ENCODE measurements at places on chromosomes 16 and 17.

- no peak for DNase-seq
Measured at GRCh38 chr17:72075995-72076677, 44.7 kb upstream of the SOX9 start.

GRCh38 chr16:80525420-80525819 lies 15.4 kb upstream of the DYNLRB2 start:
- no peak for DNase-seq

DNA sequence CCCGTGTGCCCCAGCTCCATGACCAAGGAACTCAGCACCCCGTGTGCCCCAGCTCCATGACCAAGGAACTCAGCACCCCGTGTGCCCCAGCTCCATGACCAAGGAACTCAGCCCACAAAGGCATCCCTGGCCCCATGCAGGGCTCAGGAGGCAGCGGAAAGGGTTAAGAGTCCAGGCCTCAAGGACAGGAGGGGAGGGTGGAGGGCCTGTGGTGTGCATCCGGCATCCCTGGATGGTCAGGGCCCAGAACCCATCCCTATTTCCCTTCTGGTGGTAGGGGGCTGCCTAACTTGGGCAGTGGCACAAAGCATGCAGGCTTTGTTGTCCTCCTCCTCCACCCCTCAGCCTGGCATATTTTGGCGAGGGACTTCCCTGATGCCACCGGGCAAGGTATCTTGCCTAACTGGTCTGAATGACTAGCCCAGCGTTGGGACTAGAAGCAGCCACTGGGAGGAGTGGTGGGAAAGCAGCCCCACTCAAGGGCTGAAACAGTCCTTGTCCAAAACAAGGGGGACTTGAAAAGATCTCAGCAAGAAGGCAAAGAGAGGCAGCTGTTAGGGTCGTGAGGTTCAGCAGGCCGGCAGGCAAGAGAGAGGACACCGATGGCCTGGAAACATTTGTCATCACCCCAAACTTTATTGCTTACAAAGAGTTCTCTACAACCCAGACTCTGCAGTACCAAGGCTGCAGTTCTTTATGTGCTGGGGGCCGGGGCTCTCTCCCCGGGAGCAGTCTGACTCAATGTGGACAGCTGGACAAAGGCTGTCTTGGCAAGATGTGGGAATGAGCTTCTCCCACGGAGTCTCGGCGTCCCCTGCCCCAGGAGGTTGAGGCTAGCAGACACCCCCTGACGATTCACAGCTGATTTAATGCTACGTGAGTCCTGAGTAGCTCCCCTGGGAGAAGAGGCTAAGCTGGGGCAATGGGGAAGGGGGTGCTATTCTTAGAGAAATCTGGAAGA lies 902 bp upstream of the SPATA32 start:
- no peak for DNase-seq

DNA sequence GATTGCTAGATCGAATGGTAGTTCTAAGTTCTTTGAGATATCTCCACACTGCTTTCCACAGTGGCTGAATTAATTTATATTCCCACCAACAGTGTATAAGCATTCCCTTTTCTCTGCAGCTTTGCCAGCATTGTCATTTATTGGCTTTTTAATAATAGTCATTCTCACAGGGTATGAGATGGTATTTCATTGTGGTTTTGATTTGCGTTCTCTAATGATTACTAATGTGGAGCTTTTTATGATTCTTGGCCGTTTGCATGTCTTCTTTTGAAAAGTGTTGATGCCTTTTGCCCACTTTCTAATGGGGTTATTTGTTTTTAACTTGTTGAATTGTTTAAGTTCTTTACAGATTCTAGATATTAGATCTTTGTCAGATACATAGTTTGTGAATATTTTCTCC lies 36.5 kb upstream of the BCAS3 start:
- no peak for DNase-seq

- no peak for DNase-seq
Measured at GRCh38 chr16:23301251-23302044, 654 bp upstream of the SCNN1B start.

DNA sequence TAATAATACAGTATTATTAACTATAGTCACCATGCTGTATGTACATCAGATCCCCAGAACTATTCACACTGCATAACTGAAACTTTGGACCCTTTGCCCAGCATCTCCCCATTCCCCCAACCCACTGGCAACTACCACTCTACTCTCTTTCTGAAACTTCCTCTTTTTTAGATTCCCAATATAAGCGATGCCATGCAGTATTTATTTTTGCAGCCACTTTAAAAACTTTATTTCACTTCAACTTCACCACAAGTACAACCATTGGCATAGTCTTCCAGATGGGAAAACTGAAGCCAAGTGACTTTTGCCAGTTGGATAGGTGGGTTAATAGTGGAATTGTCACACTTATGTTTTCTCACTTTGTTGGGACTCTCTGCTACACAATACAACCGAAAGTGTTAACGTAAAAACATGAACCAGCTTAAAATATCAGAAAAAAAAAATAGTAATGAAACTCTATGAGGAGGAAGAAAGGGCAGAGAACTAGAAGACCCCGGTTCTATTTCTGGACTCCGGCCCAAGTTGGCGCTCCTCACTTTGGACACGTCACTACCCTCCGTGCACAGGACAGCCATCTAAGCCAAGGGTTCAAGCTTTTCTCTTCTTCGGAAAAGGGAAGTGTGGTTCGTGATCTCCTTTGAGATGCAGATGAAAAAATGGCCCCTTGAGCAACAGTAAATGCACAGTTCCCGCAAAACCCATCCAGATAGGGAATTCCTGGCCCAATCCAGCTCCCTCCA lies 743 bp downstream of the SHCBP1 start:
- no peak for DNase-seq

DNA sequence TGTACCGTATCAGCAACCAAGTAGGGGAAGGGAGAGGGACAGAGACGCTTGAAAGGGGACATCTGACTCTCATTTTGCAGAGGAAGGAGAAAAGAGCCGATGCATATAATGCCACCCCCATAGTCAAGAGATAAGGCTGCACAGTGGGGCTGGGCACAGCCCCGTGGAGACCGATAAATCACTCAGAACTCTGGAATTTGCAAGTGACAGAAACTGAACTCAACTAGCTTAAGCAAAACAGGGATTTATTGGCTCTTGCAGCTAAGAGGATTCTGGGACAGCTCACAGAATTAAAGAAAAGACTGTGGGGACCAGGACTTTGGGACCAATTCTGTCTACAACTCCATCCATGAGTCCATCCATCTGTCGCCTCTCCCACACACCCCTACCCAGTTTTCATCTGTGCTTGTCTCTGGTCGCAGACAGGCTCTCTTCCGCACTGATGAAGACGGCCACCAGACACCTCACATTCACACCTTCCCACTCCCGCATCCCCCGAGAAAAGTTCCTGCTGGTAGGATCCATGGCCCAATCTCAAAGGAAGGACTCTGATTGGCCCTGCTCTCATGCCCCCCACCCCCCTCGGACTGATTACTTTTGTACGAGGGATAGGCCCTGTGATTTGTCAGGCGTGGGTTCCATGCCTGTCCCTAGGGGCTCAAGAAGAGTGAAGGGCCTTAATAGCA lies 105.9 kb upstream of the RPL38 start:
- no peak for DNase-seq

DNA sequence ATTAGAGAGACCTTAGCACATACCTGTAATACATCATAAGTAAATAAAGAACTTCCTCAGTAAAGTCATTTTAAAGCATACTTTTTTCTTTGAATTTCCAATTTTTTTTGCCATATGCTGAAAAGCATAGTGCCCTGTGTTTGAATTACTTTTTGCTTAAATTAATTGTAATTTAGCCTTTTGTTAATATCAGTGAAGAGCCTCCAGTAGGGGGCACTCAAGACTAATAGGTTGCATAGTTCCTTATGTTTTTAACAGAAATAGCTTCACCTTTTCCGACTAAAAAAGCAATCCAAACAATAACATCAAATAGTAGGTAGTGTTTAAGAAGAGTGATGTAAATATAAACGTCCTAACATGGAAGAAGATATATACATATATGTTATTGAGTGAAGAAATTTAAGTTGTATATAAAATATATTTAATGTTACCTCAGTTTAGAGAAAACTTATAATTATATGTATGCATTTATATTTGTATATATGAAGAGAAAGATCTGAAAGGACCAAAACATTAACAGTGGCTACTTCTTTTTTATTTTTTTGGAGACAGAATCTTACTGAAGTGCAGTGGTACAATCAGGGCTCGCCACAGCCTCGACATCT lies 18.6 kb downstream of the RAD51C start:
- DNase-seq = no peak

DNA sequence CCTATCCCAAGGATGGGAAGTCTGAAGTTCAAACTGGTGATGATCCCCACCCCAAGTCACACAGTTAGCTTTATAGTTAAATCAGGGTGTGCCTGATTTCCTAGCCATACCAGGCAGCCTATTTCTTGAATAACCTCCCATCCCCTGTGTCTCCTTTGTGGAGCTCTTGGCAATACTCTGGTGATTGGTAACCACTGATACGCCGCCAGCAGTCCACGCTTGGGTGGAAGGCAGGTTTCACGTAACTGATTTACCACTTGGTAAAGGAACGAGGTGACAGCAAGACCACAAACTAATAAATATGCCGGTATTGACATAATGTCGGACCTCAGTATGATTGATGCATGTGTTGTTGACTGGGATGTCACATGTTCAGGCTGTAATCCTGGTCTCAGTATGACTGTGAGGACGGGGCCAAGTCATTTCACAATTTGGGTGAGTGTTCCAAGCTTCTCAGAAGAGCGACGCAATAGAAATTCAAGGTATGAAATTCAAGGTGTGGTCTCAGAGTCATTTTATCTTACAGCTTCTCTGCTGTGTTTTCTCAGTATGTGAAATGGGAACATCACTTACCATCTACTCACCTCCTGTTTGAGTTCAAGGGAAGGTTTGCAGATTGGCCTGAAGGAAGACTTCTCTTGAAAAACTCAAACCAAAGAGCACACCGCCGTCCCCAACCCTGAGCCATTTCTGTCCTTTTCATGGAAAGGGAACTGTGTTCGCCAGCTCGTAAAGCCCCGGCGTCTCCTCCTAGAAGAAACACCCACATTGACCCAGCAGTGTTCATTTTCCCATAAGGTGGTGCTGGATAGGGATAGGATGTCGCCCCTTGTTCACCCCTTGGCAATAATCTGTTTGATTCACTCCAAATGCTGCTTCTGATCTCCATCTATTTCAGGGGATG lies 678.9 kb downstream of the WWOX start:
- DNase-seq = no peak

DNA sequence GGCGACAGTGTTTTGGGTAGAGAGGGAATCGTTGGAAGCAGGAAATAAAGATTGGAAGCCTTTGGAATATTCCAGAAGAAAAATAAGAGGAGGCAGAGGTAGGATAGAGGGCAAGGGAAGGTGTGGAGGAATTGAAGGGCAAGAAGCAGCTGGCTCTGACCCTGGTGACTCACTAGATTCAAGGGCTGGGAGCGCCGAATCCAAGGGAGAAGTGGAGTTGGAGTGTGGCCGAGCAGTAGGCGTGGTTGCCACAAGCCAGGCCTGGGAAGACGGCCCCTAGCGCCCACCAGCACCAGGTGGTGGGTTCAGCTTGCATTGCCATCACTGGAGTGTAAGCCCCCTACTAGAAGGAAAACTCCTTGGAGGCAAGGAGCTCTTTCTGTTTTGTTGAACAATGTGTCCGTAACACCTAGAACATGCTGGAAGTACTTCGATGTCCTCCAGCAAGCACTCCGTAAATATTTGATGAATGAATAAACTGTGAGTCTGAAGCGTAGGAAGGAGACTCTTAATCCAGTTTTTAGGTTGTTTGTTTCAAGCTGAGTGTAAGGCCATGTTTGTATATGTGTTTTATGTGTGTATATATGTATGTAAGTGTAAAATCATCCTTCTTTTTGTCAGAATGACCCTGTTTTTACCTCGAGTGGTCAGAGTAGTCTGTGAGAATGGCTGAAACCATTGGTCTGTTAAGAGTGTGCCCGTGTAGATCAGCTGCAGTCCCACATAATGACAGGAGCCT lies 139.5 kb downstream of the CMIP start:
- DNase-seq = no peak

DNA sequence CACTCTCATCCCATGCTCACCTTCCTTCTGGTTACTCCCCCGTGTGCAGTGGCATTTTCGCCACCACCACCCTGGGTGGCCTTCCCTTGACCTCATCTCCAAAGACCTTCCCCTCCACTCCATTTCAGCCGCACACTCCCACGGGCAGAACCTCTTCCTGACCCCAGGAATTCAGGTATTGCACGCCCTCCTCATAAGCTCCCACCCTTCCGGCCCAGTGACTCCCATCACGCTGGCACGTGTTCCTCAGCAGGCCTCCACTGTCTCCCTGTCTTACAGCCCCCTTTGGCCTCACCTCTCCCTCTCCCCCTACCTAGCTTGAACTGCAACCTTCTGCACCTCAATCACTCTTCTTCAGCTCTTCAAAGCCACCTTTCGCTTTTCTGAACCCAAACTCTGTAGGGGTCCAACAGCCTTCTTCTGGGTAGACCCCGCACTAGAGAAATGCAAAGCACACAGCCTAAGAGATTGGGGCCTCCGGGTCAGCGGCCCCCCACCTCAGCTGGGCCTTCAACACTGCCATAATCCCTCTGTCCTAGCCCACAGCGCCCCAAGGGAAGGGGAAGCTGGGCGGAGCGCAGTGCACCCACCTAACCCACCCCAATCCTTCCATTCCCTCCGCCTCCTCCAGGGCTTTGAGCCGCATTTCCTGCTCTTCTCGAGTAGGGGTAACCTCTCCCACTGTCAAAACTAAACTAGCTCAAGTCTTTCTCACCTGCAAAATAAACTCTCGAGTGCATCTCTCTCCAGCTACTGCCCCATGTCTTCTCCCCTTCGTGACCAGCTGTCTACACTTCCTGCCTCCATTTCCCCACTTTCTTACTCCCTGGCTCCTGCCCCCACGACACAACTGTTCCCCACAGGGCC lies 1.7 kb upstream of the TMEM97 start:
- DNase-seq = no peak

DNA sequence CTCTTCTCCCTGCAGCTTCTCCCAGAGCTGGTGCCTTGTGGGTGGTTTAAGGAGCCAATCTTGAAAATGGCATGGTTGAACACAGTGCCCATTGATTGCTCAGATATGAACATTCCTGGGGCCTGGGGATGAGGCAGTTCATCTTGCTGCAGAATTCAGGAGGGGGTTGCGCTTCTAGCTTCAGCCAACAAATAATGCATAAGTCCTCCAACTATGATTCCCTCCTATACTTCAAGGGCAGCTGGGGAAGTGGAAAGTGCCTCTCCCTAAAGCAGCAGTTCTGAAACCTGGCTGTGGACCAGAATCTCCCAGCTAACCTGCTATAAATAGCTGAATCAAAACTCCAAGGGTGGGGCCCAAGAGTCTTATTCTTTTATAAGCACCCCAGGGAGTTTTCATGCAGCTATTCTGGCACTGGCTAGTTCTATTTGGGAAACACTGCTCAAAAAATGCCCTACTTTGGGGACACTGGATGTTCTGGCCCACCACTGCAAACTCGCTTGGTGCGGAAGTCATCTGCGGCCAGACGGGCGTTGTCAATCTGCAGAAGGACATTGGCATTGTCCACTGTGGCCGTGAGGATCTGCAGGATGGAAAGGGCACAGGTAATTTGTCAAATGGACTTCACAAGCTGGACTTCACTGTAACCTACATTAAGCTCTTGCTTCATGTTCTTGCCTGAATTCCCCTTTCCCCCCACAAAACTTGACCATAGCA lies 130.3 kb downstream of the CCDC144A start:
- DNase-seq = no peak

- DNase-seq = no peak
Measured at GRCh38 chr16:69834807-69835466, 72.8 kb downstream of the WWP2 start.

- peak; percentile 10 for DNase-seq
Measured at GRCh38 chr17:77499699-77500435, 359.1 kb downstream of the SEC14L1 start.

Data from glutamatergic neuron (in vitro differentiated cells).